GM23248 (cell line): ENCODE measurements at places on chromosomes 5 and 9. TPM values are rescaled to one million over a fixed set of nuclear protein-coding genes. Genes with fewer than 3 reads are reported as not detected.

DNA sequence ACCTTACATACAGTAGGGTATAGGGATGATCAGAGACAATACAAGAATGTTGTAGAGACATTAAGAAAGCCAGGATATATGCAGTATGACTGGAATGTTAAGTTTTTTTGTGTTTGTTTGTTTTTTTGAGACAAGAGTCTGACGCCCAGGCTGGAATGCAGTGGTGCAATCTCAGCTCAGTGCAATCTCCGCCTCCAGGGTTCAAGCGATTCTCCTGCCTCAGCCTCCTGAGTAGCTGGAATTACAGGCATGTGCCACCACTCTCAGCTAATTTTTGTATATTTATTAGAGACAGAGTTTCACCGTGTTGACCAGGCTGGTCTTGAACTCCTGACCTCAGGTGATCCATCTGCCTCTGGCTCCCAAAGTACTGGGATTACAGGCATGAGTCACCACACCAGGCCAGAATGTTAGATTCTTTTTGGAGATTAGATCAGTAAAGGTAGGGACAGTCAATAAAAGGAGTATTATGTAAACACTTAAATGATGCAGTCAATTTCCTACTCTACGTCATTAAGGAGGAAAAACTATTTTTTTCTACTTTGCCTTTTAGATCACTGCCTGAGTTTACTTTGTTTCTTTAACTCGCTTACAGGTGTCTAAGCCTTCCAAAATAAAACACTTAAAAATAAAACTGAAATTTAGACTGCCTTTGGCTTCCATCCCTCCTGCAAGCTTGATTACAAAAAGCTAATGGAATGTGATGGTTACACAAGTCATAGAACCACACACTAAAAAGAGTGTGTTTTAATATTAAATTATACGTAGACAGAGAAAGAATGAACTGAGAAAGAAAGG lies 6.8 kb upstream of the HNRNPA0 start:
- DNase-seq: peak; percentile 39

DNA sequence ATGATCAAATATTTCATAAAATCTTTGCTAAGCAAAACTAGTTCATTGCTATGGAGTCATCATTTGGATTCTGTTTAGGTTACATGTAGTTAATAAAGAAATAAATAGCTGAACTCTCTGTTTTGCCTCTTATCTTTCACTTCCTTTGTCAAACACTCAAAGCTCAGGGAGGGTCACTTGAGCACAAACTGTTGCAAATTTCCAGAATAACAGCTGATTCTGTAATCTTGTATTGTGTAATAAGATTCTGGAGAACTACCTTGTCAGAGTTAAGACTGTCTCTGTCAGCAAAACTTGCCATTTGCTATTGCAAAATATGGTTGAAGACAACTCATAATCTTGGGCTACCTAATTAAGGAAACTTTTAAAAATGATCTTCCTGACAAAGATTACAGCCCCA lies 182.0 kb upstream of the MOCS2 start:
- DNase-seq: peak; percentile 20

- DNase-seq: peak; percentile 93
Measured at GRCh38 chr9:123335193-123335985, 20.6 kb upstream of the CRB2 start.

DNA sequence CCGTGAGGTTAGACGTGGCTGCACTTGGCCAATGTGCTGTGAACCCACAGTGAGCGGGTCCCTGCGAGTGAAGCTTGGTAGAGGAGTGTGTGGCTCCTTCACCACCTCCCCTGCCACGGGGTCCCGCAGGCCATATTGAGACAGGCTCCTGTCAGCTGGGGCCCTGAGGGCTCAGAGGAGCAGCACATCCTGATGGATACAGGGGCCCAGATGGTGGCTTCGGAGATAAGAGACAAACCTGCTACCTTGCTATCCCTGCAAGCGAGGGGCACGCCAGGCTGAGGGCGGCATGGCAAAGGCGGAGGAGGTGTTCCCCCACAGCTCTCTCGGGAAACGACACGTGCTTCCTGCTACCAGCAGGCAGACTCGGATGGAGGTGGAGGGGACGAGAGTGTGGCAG lies 33.1 kb downstream of the SLC6A3 start:
- DNase-seq: no peak

DNA sequence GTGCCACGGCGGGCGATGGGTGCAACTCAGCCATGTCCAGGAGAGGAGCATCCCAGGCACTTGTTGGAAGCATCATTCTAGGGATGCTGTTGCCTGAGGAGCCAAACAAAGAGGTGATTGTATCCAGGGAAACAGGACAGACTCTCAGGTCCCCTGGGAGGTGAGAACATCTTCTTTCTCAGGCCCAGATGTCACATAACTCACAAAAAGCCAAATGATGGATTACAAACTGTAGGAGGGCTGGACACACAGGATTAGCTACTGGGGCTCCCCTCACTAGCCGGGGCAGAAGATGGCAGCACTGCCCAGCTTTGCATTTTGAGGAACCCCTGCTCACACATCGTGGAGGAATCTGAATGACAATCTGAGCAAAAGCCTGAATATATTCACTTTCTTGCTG lies 64.7 kb upstream of the NFIL3 start:
- DNase-seq: peak; percentile 45

Gene RNF208
- total RNA-seq: 0.65 TPM in 1 of 2 replicates, not detected in the other

Gene TMEM252
- not detected in 2 replicates for total RNA-seq

Gene OR1Q1
- total RNA-seq: not detected in 2 replicates

Gene STC2
- 281 and 330 TPM in 2 replicates for total RNA-seq
